ENCODE measurements at places on chromosomes 13 and 19. TPM values are rescaled to one million over a fixed set of nuclear protein-coding genes. Genes with fewer than 3 reads are reported as not detected.

DNA sequence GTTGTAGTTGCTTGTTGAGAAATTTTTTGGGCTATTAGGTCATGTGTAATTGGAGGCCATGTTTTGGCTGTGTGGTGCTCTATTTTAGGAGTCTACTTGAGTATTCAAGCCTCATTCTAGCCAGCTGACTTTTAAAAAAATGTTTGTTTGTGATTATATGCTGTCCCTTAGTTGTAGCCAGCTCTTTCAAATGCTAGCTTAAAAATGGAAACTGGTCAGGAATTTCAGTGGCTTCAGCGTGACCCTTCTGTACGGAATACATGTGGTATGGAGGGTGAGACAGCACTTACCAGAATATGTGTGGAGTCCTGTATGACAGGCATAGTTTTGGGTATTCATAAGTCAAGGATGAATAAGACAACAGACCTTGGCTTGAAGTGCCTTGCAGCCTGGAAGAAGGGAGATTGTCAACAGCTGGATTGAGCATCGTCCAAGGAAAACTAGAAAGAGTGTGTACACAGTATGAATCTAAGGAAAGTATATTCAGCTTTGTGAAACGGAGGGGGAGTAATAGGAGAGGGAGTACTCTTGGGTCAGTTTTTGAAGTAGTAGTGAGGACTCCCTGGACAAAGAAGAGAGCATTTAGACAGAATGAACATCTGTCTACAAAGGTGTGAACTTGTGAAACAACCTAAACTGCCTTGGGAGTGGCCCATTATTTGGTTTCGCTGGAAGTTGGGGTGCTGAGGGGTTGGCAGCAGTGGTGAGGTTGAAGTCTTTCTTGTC is 20.0 kb upstream of the WTIP start:
- no peaks in the 10 kb centered on the region for H3K27me3 ChIP-seq
- H3K4me3 ChIP-seq: no peak overlapping the region
- no peaks in the 10 kb centered on the region for H3K4me1 ChIP-seq

- H3K27me3 ChIP-seq: no peaks in the 10 kb centered on the region
- no peak overlapping the region for H3K4me3 ChIP-seq
- no peaks in the 10 kb centered on the region for H3K36me3 ChIP-seq
- no peak overlapping the region for H3K27ac ChIP-seq
- H3K4me1 ChIP-seq: no peaks in the 10 kb centered on the region
Measured at GRCh38 chr13:98429977-98430736, 146.8 kb downstream of the STK24 start.

DNA sequence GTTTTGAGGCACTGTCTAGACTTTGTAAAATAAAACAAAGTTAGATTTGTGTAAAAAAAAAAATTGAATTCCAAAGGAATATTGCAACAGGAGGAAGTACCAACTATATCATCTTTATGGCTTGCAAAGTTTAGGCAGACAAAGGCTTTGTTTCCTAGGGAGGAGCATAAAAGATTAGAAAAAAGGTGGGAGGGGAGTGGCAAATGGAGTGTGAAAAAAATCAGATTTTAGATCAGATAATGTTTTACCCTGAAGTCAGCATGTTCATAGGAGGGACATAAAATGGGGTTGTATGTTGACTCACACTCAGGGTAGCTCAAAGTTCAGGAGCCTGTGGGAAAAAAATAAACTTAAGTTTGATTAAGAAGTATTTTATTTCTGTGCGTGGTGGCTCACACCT is 3.7 kb downstream of the ZNF85 start:
- no peak overlapping the region for H3K27ac ChIP-seq
- no peaks in the 10 kb centered on the region for H3K4me1 ChIP-seq
- H3K4me3 ChIP-seq: no peak overlapping the region
- H3K27me3 ChIP-seq: no peaks in the 10 kb centered on the region
- no peak for DNase-seq

DNA sequence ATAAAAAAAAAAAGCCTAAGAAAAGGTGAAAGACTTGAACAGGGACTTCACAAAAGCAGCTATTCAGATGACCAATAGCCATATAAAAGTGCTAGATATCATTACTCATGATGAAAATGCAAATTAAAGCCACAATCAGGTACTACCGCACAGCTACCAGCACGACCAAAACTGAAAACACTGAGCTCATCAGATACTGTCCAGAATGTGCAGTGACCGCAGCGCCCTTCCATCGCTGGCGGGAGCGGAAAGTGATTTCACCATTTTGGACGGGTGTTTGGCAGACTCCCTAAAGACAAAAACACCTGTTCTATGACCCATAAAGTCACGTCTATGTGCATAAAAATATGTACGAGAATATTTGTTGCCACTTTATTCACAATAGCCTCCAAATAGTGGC is 60.7 kb downstream of the SLC6A16 start:
- H3K27me3 ChIP-seq: no peaks in the 10 kb centered on the region
- H3K4me1 ChIP-seq: no peaks in the 10 kb centered on the region
- H3K4me3 ChIP-seq: no peak overlapping the region
- H3K36me3 ChIP-seq: no peaks in the 10 kb centered on the region

DNA sequence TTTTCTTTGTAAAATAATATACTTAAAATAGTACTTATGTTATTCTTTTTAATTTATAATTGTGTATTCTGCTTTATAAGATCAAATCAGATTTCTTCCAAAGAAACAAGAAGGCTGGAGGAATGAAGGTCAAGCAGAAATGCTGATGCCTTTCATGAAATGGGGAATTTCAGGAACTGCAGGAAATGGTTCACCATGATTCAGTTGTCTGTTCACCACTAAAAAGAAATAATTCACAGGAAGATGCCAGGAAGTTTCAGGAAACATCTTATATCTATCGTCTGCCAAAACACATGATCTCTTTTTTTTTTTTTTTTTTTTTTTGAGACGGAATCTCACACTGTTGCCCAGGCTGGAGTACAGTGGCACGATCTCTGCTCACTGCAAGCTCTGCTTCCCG is 15.7 kb upstream of the SCEL start:
- H3K4me3 ChIP-seq: no peak overlapping the region
- H3K27ac ChIP-seq: no peak overlapping the region
- no peak for DNase-seq
- peaks cover 43% of the 10 kb centered on the region for H3K4me1 ChIP-seq
- H3K27me3 ChIP-seq: no peaks in the 10 kb centered on the region
- no peaks in the 10 kb centered on the region for H3K36me3 ChIP-seq

- H3K4me1 ChIP-seq: peaks cover 42% of the 10 kb centered on the region
- H3K36me3 ChIP-seq: peaks cover 46% of the 10 kb centered on the region
- DNase-seq: peak; percentile 62
- H3K27ac ChIP-seq: peak overlapping the region; percentile 94
- peak overlapping the region; percentile 82 for H3K4me3 ChIP-seq
Measured at GRCh38 chr19:57803594-57804325, 11.0 kb downstream of the ZNF552 start.

GRCh38 chr13:22082030-22082429 is 411.2 kb downstream of the FGF9 start:
- H3K27ac ChIP-seq: no peak overlapping the region
- H3K36me3 ChIP-seq: no peaks in the 10 kb centered on the region
- peaks cover 11% of the 10 kb centered on the region for H3K27me3 ChIP-seq
- peaks cover 9% of the 10 kb centered on the region for H3K4me1 ChIP-seq
- H3K4me3 ChIP-seq: no peak overlapping the region

- H3K36me3 ChIP-seq: peaks cover 61% of the 10 kb centered on the region
- H3K27me3 ChIP-seq: no peaks in the 10 kb centered on the region
- no peak overlapping the region for H3K4me3 ChIP-seq
- no peak overlapping the region for H3K27ac ChIP-seq
Measured at GRCh38 chr13:100630555-100630954, 42.0 kb upstream of the GGACT start.

DNA sequence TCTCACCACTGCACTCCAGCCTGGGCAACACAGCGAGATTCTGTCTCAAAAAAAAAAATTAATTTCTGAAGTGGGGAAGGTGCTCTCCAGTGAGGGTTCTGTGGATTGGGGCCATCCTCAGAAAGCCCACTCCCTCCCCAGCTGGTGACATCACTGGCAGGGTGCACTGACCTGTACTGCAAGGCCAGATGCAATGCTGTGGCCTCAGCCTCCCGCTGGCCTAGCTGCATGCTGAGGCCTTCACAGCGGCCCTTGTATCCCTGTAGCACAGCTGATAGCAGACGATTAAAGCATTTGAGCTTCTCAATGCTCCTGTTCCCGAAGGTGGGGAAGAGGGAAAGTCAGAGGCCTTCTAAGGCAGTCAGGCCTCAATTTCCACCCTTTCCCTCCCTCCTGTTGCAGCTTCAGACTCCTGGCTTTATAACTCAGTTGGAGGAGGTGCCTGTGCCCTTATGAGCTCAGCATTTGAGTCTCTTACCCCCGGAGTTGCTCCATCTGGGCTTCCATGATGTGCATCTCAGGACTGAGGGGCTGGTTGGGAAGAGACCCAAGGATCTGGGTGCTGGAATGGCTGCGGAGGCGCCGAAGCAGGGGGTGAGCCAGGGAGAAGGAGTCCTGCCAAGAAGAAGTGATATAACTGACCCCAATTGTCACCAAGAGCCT is 5.3 kb downstream of the USHBP1 start:
- H3K4me1 ChIP-seq: peaks cover 17% of the 10 kb centered on the region
- no peak overlapping the region for H3K4me3 ChIP-seq
- H3K27ac ChIP-seq: no peak overlapping the region
- H3K36me3 ChIP-seq: peaks cover 8% of the 10 kb centered on the region
- no peaks in the 10 kb centered on the region for H3K27me3 ChIP-seq

DNA sequence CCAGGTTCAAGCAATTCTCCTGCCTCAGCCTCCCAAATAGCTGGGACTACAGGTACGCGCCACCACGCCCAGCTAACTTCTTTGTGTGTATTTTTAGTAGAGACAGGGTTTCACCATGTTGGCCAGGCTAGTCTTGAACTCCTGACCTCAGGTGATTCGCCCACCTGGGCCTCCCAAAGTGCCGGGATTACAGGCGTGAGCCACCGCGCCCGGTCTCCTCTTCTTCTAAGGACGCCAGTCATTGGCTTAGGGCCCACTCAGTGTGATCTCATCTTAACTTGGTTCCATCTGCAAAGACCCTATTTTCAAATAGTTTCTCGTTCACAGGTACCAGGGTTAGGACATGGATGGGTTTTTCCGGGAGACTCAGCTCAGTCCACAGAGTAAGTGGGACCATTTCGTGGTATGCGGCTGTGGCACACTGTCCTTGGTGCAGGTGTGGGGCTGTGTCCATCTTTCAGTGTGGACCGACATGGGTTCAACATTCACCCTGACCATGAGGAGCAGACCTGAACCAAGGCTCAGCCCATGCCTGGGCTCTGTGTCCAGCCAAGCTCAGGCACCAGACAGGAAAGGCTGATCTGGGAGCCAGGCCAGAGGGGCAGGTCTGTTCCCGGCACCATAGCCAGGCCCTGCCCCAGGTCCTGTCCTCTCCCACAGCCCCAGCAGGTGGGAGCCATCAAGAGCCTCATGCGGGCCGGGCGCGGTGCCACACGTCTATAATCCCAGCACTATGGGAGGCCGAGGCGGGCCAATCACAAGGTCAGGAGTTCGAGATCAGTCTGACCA is 2.8 kb upstream of the MKNK2 start:
- peaks cover 14% of the 10 kb centered on the region for H3K4me1 ChIP-seq
- H3K36me3 ChIP-seq: peaks cover 21% of the 10 kb centered on the region
- no peak overlapping the region for H3K4me3 ChIP-seq

DNA sequence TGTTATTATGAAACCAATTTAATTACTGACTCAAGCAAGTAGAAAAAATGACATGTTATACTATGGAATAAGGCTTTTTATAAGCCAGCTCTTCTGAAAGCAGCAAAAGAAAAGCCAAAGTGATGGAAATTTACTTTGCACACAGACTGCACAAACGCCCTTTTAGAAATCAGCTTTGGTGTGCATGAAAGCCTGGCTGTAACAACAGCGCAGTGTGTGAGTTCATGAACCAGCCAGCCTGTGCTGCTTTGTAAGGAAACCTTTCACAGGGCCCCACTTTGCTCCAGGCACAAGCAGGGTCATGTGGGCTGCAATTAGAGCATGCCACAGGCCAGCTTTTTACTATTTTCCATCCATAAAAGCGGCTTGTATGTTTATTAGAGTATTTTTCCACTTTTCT is 13.6 kb upstream of the IFT88 start:
- DNase-seq: no peak
- H3K27ac ChIP-seq: no peak overlapping the region
- H3K36me3 ChIP-seq: no peaks in the 10 kb centered on the region
- no peaks in the 10 kb centered on the region for H3K4me1 ChIP-seq

GRCh38 chr19:55622242-55622969 is 2.0 kb downstream of the ZNF784 start:
- H3K4me3 ChIP-seq: no peak overlapping the region
- H3K36me3 ChIP-seq: peaks cover 24% of the 10 kb centered on the region
- DNase-seq: no peak
- H3K27ac ChIP-seq: no peak overlapping the region
- no peaks in the 10 kb centered on the region for H3K27me3 ChIP-seq
- H3K4me1 ChIP-seq: peaks cover 10% of the 10 kb centered on the region

DNA sequence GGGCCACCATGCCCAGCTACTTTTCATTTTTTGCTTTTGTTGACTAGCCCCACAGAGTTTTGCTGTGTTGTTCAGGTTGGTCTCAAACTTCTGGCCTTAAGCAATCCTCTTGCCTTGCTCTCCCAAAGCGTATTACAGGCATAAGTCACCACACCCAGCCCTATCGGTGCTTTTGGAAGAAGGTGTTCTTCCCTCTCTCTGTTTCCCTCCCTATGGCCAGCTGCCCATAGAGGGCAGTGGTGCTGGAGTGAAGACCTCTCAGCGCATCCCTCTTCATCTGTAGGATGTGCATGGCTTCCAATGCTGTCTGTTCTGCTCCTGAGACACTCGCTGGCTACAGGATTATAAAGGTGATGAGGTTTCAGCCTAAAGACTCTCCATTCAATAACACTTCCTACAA is 1.3 kb upstream of the CD22 start:
- H3K36me3 ChIP-seq: peaks cover 6% of the 10 kb centered on the region
- DNase-seq: peak; percentile 16
- H3K27me3 ChIP-seq: peaks cover 27% of the 10 kb centered on the region

The FGF9 gene
- not detected for total RNA-seq

The TEX26 gene
- total RNA-seq: not detected

The NOVA2 gene
- total RNA-seq: not detected

The GRK1 gene
- total RNA-seq: not detected

The HIPK4 gene
- not detected for total RNA-seq
